Activated CD4-positive, alpha-beta T cell treated with anti-CD3 and anti-CD28 coated beads for 4 hours (primary cell): ENCODE measurements at places on chromosomes 12 and 14.

GRCh38 chr14:50985859-50986331 is 41.6 kb upstream of the PYGL start:
- DNase-seq = no peak

- no peak for DNase-seq
These were observed 35.4 kb downstream of the LRIG3 start for GRCh38 chr12:58884916-58885315.

DNA sequence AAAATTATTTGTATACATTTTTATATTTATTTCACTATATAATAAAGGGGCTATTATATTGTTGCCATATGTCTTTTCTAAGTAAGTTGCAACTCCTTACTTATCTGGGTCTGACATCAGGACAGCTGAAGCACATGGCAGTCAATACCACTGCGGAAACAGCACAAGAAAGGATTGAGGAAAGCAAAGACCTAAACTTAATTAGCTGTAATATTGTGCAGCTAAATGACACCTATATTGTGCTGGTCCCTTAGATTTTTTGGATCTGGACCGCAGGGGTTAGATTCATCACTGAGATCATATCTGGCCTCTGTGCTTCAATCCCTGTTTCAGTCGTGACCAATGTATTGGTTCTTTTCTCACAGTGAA is 359.6 kb upstream of the DIO2 start:
- no peak for DNase-seq

DNA sequence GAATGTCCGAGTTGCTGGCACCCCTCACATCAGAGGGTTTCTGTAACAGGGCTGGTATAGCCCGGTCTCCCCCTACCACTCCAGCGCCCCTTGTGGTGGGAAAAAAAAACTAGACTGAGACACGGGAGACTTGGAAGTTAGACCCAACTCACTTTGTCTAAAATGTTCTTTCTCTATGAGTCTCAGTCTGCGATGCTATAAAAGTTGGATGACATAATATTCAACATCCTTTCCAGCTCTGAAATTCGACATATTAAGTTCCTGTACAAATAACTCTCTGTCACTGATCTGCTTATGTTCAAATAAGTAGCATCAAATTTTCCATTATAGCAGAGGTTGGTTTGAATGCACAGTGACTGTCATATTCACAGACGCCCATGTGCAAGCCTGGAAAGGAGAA is 25.7 kb upstream of the TC2N start:
- peak; percentile 37 for DNase-seq

DNA sequence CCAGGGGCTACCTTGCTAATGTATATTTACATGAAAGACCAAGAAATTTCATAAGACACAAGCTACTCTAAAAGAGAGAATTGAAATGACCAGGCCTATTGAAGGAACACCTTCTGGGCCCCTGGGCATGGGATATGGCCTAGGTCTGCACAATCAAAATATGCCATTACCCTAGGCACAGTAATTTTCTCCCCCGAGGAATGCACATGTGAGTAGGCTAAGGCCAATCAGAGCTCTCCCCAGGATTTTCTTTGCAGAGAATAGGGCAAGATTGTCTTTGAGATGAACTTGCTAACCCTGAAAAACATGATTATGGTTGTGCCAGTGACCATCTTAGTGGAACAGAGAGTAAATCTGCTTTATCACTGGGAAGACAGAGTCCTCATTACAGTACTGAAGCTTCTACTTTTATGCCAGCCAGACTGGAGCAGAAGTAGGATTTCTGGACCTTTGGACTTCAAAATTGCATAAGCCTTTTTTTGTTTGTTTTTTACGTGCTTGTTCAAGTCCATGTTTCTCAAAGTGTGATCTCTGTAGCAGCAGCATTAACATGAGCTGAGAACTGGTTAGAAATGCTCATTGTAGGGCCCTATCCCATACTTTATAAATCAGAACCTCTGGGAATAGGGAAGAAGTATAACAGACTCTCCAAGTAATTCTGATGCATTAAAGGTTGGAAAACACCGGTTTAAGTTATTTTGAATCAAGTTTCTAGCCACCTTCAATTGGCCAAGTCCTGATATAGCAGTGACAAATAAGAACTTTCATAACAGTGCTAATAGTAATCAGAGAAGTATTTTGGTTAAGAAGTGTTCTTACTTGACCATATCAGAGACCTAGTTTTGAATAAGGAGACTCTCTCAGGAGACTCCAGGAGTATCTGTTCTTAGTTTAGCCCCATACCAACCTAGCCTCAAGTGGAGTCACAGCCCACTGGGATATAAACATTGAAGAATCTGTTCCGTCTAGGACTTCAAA is 112.9 kb downstream of the LMO3 start:
- DNase-seq = no peak

DNA sequence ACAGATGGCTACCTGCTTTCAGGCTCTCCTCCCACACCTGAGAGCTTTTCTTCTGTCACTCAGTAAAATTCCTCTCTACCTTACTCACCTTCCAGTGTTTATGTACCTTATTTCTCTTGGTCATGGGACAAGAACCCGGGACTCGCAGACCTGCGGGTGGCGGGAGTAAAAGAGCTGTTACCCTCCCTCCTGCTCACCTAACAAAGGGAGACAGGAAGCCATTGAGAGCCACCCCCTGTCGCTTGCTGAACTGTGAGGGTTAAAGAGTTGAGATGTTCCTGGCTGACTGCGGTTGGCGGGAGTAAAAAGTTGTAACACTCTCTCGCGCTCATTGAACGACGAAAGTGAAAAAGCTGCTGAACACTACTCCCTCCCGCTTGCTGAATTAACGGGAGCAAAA is 1935.1 kb upstream of the FLRT2 start:
- no peak for DNase-seq
